Fibroblast of pulmonary artery (primary cell): ENCODE measurements at places on chromosomes 7 and 10.

DNA sequence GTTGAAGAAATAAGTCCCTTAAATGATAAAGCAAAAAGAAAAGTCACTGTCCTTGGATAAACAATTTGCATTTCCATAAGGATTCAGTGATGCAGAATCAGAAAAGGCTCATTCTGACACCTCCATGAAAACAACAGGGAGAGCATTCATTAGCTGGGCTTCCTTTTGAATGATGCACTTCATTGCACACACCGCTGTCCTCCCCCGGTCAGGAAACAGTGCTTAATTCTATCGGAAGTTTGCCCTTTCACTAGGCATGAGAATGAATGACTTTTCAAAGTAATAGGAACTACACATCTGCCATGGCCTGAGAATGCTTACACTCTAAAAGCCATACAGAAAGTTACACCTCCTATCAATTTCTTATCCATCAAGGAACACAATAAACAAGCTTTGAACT, 4.2 kb downstream of the PCDH15 start:
- no peak for DNase-seq

GRCh38 chr10:78559661-78560340, 509.0 kb upstream of the ZMIZ1 start:
- DNase-seq, result no peak

DNA sequence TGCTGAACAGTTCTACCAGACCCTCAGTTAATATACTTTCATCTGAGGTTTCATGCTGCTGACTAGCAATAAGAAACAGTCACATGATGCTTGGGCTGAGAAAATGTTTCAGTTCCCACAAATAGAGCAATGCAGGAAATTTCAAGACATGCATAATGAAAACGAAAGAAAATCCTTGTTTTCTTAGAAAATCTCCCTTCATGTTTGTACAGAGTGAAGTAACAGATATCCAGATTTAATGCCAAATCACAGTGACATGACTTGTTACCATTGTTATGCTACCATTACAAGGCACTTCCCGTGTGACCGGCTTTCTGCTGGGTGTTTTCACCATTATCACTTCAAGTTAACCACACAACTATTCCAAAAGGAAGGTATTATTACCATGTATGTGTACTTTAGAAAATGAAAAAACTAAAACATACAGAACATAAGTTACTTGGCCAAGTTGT, 121.7 kb downstream of the DOCK4 start:
- DNase-seq, result peak; percentile 64

- DNase-seq, result no peak
Observed at GRCh38 chr10:6877336-6877721, 297.3 kb upstream of the PRKCQ start.

- DNase-seq, result no peak
Observed at GRCh38 chr7:70953796-70954195, 178.1 kb upstream of the GALNT17 start.

GRCh38 chr10:73968098-73968521, 29.8 kb upstream of the VCL start:
- peak; percentile 34 for DNase-seq
